ENCODE measurements at places on chromosomes 7 and 10. TPM values are rescaled to one million over a fixed set of nuclear protein-coding genes. Genes with fewer than 3 reads are reported as not detected.

The SPDYE2 gene
- total RNA-seq, result not detected

The HOXA1 gene
- total RNA-seq, result not detected

The GSDME gene
- total RNA-seq, result 5.8 TPM

- no peak for DNase-seq
- no peaks in the 10 kb centered on the region for H3K4me1 ChIP-seq
- H3K27ac ChIP-seq, result no peak overlapping the region
- no peaks in the 10 kb centered on the region for H3K36me3 ChIP-seq
Observed at GRCh38 chr7:116653204-116653603, 18.8 kb upstream of the MET start.

- H3K36me3 ChIP-seq, result no peaks in the 10 kb centered on the region
- no peak for DNase-seq
- no peak overlapping the region for H3K27ac ChIP-seq
- H3K4me3 ChIP-seq, result peak overlapping the region; percentile 74
- H3K4me1 ChIP-seq, result no peaks in the 10 kb centered on the region
- H3K27me3 ChIP-seq, result peaks cover 85% of the 10 kb centered on the region
Observed at GRCh38 chr10:100745882-100746783, 751 bp downstream of the PAX2 start.

- no peaks in the 10 kb centered on the region for H3K4me1 ChIP-seq
- no peak for DNase-seq
- no peak overlapping the region for H3K4me3 ChIP-seq
- no peaks in the 10 kb centered on the region for H3K36me3 ChIP-seq
- H3K27me3 ChIP-seq, result peaks cover 16% of the 10 kb centered on the region
- no peak overlapping the region for H3K27ac ChIP-seq
Observed at GRCh38 chr10:6195846-6196245, 6.9 kb upstream of the PFKFB3 start.

- H3K4me3 ChIP-seq, result no peak overlapping the region
- no peaks in the 10 kb centered on the region for H3K27me3 ChIP-seq
- H3K4me1 ChIP-seq, result no peaks in the 10 kb centered on the region
- peaks cover 97% of the 10 kb centered on the region for H3K36me3 ChIP-seq
- DNase-seq, result peak; percentile 28
- no peak overlapping the region for H3K27ac ChIP-seq
Observed at GRCh38 chr10:124993736-124994451, 52.0 kb downstream of the ZRANB1 start.

DNA sequence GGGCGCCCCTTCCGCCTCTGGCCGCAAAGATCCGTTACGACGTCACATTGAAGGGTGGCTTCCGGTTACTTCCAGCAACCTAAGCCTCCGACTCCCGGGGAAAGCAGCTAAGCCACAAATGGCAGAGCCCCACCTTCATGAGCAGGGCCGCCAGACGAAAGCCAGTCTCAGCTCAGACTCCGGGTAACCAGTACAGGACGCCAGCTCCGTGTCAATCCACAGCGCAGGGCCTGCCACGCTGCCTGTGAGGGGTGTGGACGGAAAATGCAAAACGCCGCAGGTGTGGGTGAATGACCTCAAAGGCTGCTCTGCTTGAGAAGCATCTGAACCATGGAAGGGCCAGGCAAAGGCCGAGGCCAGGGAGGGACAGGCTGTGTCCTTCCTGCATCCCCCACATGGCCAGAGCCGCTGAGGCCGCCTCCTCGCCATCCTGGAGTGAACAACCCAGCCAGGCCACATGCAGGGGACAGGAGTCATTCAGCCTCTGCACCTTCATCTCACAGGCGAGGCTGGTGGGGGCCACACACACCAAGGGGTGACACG is 53.5 kb upstream of the PPP2R2D start:
- H3K4me1 ChIP-seq, result no peaks in the 10 kb centered on the region
- H3K27me3 ChIP-seq, result no peaks in the 10 kb centered on the region
- H3K27ac ChIP-seq, result no peak overlapping the region
- no peak overlapping the region for H3K4me3 ChIP-seq
- peak; percentile 25 for DNase-seq
- no peaks in the 10 kb centered on the region for H3K36me3 ChIP-seq

DNA sequence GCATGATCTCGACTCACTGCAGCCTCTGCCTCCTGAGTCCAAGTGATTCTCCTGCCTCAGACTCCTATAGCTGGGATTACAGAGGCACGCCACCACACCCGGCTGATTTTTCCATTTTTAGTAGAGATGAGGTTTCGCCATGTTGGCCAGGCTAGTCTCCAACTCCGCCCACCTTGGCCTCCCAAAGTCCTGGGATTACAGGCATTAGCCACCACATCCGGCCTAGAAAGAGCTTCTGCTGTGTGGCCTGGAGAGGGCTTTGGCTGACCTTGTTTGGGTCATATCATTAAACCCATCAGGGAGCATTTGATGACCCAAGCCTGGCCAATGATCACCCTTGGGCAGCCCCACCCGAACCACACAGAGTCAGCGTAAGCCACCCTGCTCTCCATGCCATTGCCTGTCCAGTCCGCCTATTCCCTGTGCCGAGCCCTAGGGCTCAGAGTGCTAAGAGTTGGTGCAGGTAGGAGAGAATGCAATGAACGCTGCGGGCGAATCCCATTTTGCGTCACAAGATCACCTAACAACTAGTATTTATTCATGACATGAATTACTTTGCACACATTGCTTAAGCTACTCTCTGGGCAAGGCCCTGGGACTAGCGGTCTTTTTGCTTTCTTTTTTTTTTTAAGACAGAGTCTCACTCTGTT is 22.3 kb upstream of the GDI2 start:
- no peak overlapping the region for H3K27ac ChIP-seq
- H3K36me3 ChIP-seq, result no peaks in the 10 kb centered on the region
- H3K27me3 ChIP-seq, result no peaks in the 10 kb centered on the region
- DNase-seq, result peak; percentile 23

Data from H9 (cell line).